ENCODE measurements at places on chromosomes 6 and 20.

DNA sequence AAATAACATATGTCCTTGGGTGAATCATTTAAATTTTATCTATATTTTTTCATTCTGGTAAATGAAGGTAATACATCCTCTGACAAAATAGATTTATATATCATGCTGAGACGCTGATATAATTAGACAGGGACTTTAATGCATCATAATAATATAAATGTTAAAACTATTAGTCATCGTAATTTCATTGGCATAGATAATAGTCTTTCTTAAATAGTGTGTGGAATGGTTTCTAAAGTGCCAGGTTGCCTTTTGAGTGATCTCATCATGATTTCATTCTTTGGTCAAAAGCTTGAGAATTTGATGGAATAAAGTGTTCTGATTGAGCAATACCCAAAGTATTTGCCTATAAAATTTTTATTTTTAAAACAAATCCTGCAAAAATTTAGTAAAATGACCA is 43.2 kb upstream of the BMP5 start:
- no peak for DNase-seq

DNA sequence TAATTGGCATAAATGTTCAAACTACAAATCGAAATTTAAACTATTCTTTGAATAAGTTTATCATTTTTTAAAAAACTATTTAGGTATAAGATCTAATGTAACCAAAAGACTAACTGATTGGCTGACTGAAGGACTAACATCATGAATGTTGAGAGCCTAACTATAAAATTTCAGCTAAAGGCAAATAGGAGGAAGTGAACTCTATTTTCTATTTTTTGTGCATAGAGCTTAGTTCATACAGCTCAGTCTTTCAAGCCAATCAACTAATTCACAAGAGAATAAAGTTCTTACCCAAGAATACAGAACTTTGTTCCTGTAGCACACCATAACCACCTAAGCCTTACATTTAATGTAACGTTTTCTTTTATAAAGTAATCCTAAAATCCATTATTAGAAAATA is 46.3 kb upstream of the STXBP5 start:
- DNase-seq: no peak

DNA sequence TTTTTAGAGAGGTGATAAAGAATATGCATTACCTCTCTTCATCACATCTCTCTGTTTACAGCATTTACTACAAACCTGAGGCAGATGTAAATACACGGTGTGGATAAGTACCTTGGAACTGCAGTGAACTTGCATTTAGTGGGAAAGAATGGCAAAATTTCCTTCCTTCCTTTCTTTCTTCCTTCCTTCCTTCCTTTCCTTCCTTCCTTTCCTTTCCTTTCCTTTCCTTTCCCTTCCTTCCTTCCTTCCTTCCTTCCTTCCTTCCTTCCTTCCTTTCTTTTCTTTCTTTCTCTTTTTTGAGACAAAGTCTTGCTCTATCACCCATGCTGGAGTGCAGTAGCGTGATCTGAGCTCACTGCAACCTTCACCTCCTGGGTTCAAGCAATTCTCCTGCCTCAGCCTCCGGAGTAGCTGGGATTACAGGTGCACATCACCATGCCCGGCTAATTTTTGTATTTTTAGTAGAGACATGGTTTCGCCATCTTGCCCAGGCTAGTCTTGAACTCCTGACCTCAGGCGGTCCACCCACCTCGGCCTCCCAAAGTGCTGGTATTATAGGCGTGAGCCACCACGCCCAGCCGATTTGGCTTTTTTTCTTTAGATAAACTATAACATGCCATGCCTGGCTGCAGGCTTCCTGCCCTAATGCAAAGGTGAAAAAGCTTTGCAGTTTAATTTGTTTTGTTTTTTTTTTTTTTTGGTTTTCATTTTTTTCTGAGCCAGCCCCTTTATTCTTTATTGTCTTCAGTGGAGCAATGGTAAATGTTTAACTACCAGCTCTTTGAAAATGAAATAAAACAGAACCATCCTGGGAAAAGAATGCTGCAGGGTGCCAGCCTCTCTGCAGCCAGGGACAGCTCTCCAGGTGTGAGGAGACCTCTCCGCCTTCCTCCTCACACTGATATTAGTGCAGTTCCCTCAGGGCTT is 64.2 kb upstream of the NEDD9 start:
- no peak for DNase-seq

DNA sequence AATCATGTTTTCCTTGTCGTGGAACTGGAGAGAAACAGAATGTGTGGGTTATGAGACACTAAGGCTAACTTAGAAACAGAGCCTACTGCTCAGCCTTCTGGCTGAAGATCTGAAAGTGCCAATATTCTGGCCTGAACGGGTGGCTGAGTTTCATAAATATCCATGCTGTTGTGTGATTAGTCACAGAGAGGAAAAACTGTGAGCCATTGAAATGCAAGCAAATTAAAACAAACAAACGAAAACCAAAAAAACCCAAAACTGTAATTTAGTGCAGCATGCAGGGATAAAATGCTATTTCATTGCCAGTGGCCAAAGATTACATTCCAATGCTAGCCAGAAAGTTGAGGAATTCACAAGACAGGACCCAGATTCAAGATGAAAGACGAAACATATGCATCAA is 315.1 kb downstream of the UBE3D start:
- no peak for DNase-seq

GRCh38 chr6:3534599-3534998 is 77.7 kb upstream of the SLC22A23 start:
- DNase-seq: no peak

DNA sequence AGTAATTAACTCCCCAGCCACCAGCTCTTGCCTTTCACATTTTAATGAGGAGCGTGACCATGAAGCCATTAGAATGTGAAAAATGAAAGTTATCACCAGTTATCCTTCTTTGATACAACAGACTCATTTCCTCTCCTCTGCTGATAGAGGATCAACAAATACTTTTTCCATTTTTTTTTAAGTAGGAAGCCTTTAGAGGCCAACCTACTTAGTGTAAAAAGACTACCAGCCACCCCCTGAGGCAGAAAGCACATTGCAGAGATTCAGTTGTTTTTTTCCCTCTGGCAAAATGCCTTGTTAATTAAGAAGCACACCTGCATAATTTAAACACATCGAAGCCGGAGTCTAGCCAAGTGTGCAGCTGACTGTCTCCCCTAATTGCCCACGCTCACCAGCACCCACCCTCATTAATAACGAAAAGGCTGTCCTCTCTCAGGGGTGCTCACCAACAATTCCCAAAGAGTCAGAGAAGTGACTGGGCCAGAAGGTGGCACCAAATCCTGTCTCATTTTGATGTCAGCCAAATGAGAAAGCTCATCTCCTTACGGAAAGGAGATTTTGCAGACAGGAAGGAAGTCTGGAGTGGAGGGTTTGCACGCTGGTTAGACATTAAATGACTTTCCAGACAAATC is 60.9 kb upstream of the MC3R start:
- no peak for DNase-seq

DNA sequence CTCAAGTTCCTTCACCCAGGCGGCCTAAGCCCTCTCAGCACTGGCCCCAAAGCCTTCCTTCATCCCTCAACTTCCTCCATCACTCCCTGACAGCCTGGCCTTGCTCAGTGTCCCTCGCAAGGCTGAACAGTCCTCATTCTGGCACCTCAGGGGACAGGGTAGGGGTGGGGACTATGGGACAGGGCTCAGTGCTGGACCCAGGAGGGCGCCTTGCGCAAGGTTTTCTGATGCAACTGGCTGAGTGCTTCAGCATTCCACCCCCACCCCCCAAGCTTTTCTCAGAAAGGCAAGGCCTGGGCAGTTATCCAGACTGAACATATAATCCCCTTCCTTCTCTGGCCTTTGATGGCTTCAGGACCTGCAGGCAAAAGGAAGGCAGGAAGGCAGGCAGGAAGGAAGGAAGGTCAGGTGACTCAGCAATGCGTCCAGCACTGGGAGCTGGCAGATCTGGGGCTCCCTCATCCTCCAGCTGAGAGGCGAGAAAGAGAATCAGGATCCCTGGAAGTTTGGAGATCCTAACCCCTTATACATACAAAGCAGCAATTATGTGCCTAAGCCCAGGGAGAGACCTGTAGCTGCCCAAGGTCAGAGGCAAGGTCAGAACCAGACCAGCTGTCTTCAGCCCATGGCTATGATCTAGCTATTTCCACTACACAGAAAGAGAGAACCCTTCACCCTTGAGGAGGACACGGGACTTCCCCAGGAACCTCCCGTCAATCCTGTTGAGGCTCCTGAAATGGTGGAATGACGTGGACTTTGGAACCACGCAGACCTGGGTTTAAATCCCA is 8.6 kb upstream of the TRIB3 start:
- DNase-seq: no peak

- DNase-seq: no peak
These were observed 31.0 kb upstream of the PCMTD2 start for GRCh38 chr20:64224351-64225170.

- DNase-seq: no peak
These were observed 739.0 kb downstream of the CBLN4 start for GRCh38 chr20:55266361-55266760.

- DNase-seq: no peak
These were observed 1.8 kb downstream of the GRIK2 start for GRCh38 chr6:101395345-101395744.

- no peak for DNase-seq
These were observed 45.2 kb downstream of the PSMG4 start for GRCh38 chr6:3303795-3304411.

DNA sequence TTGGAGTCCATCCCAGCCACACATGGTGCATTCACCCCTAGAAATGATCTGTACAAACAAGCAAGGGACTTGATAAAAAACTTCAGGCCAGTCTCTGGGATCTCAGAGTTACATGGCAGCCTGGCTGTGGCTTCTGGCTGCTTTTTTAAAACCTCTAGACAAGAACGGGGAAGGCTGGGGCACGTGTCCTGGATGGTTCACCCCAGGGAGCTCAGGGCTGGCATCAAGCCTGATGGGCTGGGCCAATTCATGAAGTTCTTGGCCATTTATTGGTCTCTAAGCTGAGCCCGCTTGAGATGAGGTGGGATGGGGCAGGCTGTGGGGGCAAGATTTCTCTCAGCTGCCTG is 10.4 kb upstream of the ZFAND3 start:
- no peak for DNase-seq

DNA sequence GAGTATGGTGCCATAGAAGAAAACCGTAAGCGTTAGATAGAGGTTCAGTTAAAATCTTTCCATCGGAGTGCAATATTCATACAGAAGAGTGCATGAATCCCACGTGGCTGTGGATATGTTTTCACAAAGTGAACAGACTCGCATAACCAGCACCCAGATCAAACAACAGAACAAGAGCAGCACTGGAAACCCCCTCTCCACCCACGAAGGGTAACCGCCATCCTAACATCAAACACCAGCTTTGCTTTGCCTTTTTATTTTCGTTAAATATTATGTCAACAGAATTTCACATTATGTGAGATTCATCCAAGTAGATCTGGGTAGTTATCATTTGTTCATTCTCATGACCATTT is 4.7 kb downstream of the GTSF1L start:
- peak; percentile 30 for DNase-seq

DNA sequence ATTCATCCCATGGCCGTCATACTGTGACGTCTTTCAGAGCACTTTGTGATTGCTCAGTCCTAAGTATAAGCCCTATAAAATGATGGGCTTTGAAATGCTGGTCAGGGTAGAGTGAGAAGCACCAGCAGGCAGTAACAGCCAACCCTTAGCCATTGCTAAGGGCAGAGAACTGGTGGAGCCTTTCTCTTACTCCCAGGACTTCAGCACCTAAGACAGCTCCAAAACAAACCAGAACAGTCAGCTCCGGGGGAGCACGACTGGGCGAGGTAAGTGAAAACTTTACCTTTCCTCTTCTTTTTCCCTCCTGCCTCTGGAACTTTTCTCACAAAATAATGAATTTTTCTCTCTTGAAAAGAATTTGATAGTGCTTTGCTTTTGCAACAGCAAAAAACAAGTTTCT is at the start of gene VIP:
Gene VIP, plus strand, starts transcription at position 104 of the 400 bp plus-strand sequence. CDS start 1,381 bp downstream, outside the sequence.
- DNase-seq: no peak

GRCh38 chr20:20552076-20552475 is 160.4 kb downstream of the RALGAPA2 start:
- DNase-seq: no peak

DNA sequence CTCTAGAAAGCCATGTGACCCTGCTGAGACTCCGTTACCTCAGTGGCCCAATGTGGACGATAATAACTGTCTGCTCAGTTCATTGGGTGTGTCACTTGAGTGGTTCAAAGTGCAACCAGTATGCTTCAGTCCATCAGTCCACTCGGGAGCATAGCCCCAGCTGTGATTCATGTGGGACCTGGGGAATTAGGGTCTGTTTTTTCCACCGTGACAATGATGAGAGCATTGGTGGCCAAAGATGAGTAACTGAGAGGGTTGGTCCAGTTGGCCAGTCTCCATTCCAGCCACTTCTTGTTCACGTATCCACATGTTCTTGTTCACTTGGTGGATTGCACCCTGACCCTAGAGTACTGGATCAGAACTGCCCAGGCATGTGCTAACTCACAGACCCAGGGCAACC is 403.6 kb downstream of the CD83 start:
- no peak for DNase-seq

DNA sequence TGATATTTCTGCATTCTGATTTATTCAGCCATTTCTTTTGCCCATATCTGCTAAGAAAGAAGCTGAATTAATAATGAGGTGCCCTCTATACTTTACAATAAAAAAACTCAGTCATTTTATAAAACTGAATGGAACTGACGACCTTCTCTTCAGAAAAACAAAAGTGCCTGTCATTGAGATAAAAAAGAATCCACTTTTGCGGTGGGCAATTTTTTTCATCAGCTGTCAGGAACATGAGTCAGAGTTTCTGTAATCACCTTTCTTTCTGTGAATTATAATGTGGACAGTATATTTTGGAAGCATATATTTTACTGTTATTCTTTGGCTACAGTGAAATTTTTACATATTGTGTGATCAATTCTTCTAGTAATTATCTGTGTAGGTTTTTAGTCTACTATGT is 33.4 kb downstream of the IL20RA start:
- DNase-seq: no peak

- no peak for DNase-seq
These were observed 90.6 kb downstream of the DNAH8 start for GRCh38 chr6:38805692-38806091.

- no peak for DNase-seq
These were observed 970.9 kb downstream of the TBC1D32 start for GRCh38 chr6:120363429-120363828.

GRCh38 chr6:31776989-31777666 is at the start of gene VWA7:
TSS of gene VWA7 (minus strand) at chr6:31777328. CDS start at chr6:31776779, 549 bp downstream.
- DNase-seq: peak; percentile 58

DNA sequence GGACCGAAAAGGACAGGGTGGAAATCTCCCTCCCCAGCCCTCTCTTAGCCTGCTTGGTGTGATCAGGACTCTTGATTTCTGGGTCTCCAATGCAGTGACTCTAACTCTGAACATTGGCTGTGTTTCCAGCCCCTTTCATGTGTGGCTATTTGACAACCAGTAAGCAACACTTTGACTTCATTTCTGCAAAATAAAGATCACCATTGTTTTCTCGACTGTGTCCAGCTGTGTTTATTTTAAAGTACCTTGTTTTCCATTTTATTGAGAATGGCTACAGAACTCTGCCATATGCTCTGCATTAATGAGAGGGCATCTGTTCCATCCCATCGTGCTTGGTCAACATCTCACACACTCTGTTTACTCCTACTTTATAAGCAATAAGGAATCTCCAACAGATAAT is 60.9 kb upstream of the TAGAP start:
- DNase-seq: no peak

- no peak for DNase-seq
These were observed 977.7 kb upstream of the SLC35B3 start for GRCh38 chr6:9412951-9413559.

GRCh38 chr6:16419636-16420336 is 181.4 kb downstream of the GMPR start:
- DNase-seq: no peak
